ENCODE measurements at places on chromosomes 1 and 21.

GRCh38 chr1:96308314-96308713, 413.3 kb upstream of the PTBP2 start:
- DNase-seq: no peak

DNA sequence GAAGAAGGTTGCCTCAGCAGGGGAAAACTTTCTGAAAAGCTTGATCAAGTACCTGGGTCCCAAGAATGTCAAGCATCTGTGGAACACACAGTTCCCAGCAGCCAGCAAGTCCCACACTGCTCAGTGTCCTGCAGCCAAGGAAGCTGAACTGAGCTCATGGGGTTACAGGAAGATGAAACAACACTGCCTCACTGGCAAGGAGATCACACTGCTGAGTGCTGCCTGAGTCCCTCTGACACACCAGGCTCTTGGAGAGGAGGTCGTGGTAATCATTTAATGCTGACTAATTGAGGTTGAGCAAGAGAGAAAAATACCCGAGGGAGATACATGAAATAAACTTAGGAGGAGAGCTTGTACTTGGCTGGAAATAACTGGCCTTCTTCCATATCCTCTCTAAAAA, 75.2 kb downstream of the MPZL1 start:
- DNase-seq: peak; percentile 56

DNA sequence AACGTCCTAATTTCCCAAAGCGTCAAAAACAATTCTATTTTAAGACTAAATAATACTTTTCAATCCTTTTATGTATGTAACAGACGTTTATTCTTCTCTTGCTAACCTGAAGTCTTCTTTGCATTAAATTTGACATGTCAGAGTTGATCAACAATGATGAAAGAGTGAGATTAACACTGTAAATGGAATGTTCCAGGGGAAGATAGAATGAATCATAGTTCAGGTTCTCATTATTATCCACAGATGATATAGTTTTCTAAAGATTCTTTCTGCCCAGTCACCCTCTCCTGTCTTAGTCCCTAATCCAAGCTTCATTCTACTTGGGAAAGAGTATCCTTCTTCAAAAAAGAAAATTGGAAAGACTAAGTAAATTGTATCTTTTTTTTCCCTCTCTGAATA, 38.9 kb downstream of the SDCCAG8 start:
- DNase-seq: no peak

DNA sequence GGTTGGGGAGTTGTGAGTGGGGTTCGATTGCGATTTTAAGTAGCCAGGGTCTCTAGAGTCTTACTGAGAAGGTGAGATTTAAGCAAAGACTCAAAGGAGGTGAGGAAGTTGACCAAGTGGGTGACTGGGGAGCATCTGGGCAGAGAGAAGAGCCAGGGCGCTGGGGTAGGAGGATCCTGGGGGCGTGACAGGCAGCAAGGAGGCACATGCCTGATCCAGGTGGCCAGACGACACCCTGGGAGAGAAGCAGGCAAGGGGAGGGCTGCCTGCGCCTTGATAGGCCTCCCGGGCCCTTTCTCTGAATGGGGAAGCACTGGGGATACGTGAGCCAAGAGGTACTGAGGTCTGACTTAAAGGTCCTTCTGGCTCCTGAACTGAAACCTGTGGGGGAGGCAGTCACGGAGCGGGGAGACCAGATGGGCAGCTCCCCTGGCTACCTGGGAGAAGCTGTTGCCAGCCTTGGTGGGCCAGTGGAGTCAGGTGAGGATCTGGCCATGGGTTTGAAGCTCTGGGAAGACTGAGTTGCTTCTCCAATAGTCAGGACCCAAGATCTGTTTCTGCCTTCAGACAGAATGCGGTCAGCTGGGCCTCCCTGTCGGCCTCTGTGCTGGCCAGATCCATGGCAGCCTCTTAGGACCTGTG, 5.4 kb downstream of the ZBTB48 start:
- DNase-seq: no peak

- DNase-seq: no peak
These were observed 497.4 kb downstream of the DPYD start for GRCh38 chr1:97423403-97423802.

GRCh38 chr1:97350241-97350640, 570.6 kb downstream of the DPYD start:
- no peak for DNase-seq

GRCh38 chr1:65198096-65198495, 50.1 kb downstream of the AK4 start:
- DNase-seq: no peak

GRCh38 chr1:227793948-227794816, 21.3 kb upstream of the PRSS38 start:
- DNase-seq: peak; percentile 10

GRCh38 chr1:147444381-147444780, 96.9 kb upstream of the BCL9 start:
- DNase-seq: no peak

- no peak for DNase-seq
These were observed 9.1 kb upstream of the GPR88 start for GRCh38 chr1:100528871-100529270.

DNA sequence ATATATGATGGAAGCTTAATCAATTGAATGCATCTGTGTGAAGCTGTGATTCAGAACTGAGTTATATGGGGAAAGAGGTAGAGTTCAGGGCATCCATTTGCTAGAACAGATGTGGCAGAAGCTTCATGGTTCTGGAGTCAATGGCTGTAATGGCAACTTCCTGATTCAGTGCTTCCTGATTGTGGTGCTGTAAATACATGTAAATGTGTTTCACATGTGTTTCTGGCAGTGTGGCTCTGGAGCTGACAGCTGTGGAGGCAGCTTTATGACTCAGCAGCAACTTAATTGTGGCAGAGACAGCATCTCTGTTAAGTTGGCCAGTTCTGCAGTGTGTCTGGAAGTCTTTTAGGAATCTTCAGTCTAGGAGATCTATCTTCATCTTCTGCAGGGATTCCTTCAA, 226.6 kb upstream of the ZRANB2 start:
- DNase-seq: no peak

DNA sequence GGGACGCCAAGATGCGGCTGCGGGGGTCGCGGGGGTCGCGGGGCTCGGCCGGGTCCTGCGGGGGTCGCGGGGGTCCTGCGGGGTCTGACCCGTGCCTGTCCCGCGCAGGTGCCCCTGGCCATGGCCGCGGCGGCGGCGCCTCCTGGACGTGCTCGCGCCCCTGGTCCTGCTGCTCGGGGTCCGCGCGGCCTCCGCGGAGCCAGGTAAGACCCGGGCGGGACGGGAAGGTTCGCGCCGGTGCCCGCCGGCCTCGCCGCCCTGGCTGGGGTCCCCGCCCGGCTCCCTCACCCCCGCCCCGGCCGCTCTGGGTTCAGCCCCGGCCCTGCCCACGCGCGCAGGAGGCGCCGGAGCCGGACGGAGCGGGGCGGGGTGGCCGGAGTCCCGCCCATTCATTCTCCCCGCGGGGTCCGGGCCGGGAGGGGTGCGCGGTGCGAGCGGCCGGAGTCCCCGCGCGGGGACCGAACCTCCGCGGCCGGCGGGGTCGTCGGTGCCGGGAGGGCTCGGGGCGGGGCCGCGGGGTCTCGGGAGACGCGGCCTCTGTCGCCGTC, 380 bp downstream of the COL18A1 start:
- peak; percentile 95 for DNase-seq

DNA sequence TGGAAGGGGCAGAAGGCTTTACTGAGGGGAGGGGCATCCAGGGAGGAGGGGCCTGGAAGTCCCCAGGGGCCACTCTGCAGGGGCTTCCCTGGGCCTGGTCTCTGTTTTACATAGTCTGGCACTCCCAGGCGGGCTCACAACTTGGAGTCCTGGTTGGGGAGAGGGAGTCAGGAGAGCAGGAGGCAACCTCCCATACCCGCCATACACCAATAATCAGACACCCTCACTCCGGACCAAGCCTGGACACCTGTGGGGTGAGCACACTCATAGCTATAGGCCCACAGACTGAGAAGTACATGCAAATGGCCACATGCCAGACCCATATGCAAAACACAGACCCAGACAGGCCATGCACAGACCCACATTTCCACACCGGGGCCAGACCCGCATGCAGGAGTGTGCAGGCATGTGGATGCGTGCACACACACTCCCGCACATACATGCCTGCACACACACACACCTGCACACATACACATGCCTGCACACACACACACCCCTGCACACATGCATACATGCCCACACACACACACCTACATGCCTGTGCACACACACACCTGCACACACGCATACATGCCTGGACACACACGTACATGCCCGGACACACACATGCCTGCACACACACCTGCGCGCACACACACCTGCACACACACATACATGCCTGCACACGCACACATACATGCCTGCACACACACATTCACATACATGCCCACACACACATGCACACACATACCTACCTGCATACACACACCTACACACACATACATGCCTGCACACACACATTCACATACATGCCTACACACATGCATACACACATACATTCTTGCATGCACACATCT, 89.5 kb upstream of the RUNX3 start:
- DNase-seq: no peak

- peak; percentile 84 for DNase-seq
These were observed 102.4 kb upstream of the SERBP1 start for GRCh38 chr1:67532452-67533216.
